NK-92 treated with Interleukin-12 subunit alpha and Interleukin-12 subunit beta, amount 100 ng/mL, for 24 hours (cell line): ENCODE measurements at places on chromosomes 5 and 9.

DNA sequence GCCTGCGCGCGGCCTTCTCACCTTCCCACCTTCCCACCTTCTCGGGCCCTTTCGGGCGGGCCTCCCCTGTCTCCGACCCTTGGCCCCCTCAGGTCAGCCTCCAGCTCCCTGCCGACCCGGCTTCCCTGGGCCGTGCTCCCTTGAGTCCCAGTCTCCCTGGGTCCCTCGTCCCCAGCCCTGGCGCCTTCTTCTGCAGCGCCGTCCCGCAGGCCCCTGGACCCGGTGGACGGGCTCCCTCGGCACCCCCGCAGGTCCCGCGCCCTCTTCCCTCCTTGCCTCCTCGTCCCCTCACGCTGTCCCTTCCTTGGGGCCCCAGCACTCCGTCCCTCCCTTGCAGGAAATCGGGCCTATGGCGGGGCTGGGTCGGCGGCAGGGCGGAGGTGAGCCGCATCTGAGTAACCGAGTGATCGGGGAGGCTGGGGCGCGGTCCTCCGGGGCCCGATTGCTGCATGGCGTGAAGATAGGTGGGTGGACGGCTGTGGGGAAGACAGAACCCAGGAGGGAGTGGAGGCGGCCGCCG lies 7.6 kb downstream of the ARPC5L start:
- DNase-seq: peak; percentile 44

GRCh38 chr9:34744295-34745221 lies 34.6 kb upstream of the CCL21 start:
- DNase-seq: no peak

- DNase-seq: no peak
These were observed 28.7 kb upstream of the ZSWIM6 start for GRCh38 chr5:61303346-61303745.

- no peak for DNase-seq
These were observed 3.7 kb upstream of the NRARP start for GRCh38 chr9:137305798-137306065.

DNA sequence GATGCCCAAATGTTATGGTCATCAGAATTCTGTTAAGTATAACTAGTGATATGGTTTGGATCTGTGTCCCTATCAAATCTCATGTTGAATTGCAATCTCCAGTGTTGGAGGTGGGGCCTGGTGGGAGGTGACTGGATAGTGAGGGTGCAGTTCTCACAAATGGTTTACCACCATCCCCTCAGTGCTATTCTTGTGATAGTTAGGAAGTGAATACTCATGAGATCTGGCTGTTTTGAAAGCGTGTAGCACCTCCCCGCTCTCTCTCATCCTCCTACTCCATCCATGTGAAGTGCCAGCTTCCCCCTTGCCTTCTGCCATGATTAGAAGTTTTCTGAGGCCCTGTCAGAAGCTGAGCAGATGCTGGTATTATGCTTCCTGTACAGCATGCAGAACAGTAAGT lies 359.5 kb downstream of the TMEM167A start:
- no peak for DNase-seq

- DNase-seq: no peak
These were observed 37.0 kb downstream of the DMAC1 start for GRCh38 chr9:7762600-7762999.

GRCh38 chr5:98414938-98415337 lies 358.5 kb upstream of the RGMB start:
- DNase-seq: no peak

DNA sequence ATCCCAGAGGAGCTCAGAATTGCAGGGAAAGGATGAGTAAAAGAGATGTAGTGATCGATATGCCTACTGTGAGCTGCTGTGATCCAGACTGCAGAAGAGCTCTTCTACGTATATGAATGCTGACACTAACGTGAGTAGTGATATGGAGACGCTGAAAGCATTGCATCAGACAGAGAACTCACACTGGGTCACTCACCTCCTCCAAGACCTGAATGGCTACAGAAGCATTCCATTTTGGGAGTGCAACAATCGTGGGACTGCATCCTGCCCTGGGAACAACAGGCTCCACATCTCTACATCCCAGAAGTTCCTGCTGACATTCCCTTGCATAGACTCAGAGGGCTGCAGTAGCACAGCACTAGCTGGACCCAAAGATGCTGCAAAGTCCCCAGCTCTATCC lies 755.9 kb upstream of the MEF2C start:
- DNase-seq: no peak

DNA sequence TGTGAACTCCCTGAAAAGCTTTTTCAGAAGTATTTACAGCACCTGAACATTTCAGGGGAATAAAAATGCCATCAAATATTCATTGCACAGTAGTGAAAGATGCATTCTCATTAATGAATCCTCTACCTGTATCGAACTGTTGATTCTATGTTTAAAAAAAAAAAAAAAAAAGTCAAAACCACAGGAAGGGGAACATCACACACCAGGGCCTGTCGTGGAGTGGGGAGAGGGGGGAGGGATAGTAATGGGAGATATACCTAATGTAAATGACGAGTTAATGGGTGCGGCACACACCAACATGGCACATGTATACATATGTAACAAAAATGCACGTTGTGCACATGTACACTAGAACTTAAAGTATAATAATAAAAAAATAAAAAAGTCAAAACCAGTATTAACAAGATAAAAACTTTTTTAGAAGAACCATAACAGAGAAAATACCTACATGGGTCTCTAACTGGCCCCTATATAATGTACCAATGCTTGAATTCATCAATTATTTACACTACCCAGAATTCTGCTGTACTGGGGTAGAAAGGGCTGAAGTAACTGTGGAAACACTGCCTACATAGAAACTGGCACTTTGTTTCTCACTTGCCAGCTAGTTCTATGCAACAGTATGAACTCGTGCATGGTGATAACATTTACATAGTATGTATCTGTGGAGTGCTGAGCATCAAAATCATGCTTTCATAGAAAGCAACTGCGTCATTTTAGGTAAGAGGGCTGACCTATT lies 48.9 kb downstream of the GNAQ start:
- no peak for DNase-seq

- DNase-seq: no peak
These were observed 270.2 kb downstream of the TMEM167A start for GRCh38 chr5:82807021-82807420.

DNA sequence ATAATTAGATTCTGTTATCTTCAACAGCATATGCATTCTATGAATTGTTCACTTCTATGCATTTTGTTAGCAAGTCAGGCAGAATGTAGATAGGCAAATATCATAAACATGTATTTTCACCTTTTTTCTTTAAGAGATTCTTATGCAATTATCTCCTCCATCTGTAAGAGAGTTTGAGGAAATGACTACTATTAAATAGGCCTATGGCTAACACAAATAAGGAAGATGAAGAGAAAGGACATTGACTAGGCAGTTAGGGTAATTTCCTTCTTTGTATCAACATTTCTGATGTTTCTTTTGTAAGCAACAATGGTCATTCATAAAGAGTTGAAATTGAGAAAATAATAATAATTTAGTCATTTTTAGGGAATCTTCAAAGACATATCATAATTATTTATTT lies 145.2 kb upstream of the CDH12 start:
- no peak for DNase-seq
